ENCODE measurements at places on chromosomes 16 and 17. TPM values are rescaled to one million over a fixed set of nuclear protein-coding genes. Genes with fewer than 3 reads are reported as not detected.

P2RX1 gene
- 0.61 TPM for total RNA-seq

DNA sequence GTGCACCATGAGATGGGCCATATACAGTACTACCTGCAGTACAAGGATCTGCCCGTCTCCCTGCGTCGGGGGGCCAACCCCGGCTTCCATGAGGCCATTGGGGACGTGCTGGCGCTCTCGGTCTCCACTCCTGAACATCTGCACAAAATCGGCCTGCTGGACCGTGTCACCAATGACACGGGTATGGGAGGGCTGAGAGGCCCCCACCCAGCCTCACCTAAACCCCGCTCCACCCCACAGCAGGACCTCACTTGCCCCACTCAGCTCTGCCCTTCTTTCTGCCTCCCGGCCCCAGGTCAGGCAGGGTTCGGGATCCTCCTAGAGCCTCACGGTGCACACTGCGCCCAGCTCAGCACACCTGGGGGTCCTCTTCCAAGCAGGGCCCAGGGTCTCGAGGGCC lies 5.6 kb downstream of the ACE start:
- peaks cover 15% of the 10 kb centered on the region for H3K27me3 ChIP-seq
- H3K4me1 ChIP-seq: peaks cover 9% of the 10 kb centered on the region
- H3K36me3 ChIP-seq: no peaks in the 10 kb centered on the region
- no peak for DNase-seq

GRCh38 chr17:62693616-62694409 lies 66.3 kb downstream of the MRC2 start:
- no peak overlapping the region for H3K4me3 ChIP-seq
- H3K27me3 ChIP-seq: peaks cover 2% of the 10 kb centered on the region
- DNase-seq: no peak

DNA sequence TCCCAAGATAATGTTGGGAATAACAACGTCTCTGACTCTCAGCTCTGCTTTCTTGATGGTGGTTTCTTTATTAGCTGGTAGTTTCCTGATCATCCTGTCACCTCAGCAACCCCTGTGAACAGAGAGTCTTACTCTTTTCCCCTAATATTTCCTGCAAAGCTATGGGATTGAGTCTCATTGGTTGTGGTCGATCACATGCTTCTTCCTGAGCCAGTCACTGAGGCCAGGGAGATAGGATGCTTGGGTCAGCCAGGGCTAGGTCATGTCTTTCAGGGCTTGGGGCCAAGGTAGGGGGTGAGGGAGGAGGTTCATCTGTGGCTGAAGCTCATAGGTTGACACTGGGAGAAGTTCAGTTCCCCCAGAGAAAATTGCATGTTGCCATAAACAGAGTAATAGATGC lies 114.3 kb downstream of the ABCC1 start:
- no peaks in the 10 kb centered on the region for H3K27me3 ChIP-seq
- H3K36me3 ChIP-seq: peaks cover 40% of the 10 kb centered on the region
- no peak for DNase-seq
- H3K4me3 ChIP-seq: no peak overlapping the region

PRAC2 gene
- total RNA-seq: not detected

GRCh38 chr16:15879255-15879811 lies 9.1 kb downstream of the CEP20 start:
- peaks cover 11% of the 10 kb centered on the region for H3K4me1 ChIP-seq
- no peak for DNase-seq
- peak overlapping the region; percentile 7 for H3K27ac ChIP-seq
- H3K27me3 ChIP-seq: no peaks in the 10 kb centered on the region
- peaks cover 36% of the 10 kb centered on the region for H3K36me3 ChIP-seq
- no peak overlapping the region for H3K4me3 ChIP-seq

DNA sequence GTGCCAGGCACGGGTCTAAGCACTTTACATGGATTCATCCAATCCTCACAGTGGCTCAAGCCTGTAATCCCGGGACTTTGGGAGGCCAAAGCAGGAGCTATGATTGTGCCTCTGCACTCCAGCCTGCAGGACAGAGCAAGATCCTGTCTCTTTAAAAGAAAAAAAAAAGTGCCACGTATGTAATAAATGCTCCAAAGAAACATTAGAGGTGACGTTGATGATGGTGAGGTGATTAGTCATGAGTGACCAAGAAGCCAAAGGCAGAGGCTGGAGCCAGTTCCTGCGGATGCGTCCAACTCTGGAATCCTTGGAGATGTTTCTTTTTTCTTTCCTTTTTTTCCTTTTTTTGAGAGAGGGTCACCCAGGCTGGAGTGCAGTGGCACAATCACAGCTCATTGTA lies 59.4 kb upstream of the SIAH1 start:
- H3K4me1 ChIP-seq: no peaks in the 10 kb centered on the region
- H3K27me3 ChIP-seq: peaks cover 13% of the 10 kb centered on the region
- H3K4me3 ChIP-seq: no peak overlapping the region
- DNase-seq: no peak

GRCh38 chr17:42571435-42572225 lies 4.7 kb downstream of the MLX start:
- no peak overlapping the region for H3K27ac ChIP-seq
- H3K4me1 ChIP-seq: peaks cover 60% of the 10 kb centered on the region
- H3K4me3 ChIP-seq: no peak overlapping the region
- no peak for DNase-seq
- no peaks in the 10 kb centered on the region for H3K27me3 ChIP-seq

DNA sequence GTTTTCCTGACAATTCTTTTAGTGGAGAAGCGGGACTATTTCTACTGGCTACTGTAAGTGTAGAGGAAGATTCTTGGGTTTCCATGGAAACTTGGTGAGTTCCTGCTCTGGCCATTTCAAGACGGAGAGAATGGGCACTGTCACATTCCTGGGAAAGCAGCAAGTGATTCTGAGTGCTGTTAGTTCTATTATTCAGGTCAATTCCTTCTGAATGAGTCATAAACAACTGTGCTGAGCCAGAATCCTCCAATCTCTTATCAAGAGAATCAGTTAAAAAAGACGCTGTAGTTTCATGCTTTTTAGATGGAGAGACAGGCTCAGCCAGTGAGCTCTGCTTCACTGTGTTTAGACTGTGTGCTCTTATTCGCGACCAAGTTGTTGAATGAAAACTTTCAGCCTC lies 19.6 kb downstream of the AKAP10 start:
- H3K4me3 ChIP-seq: no peak overlapping the region
- no peak for DNase-seq
- H3K27ac ChIP-seq: no peak overlapping the region
- no peaks in the 10 kb centered on the region for H3K27me3 ChIP-seq
- peaks cover 22% of the 10 kb centered on the region for H3K4me1 ChIP-seq

PIK3R6 gene
- total RNA-seq: 4.9 TPM

DNA sequence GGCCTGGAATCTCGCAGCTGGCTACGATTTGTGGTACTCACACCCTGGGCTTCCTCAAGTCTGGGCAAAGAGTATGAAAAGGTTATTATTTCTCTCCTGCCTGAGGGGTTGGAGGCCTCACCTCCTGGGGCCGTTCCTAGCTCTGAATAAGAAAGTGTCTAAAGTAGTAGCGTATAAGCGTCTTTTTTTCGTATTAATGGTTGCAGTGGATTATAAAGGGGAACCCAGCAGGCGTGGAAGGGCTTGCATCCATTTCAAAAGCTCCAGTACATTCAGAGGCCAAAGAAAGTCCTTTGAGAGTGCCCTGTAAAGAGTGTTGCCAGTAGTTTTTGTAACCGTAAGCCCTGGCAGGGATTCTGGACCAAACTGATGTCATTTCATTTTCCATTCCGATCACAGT lies 72.2 kb upstream of the MPHOSPH6 start:
- no peak for DNase-seq
- H3K4me1 ChIP-seq: no peaks in the 10 kb centered on the region
- H3K27ac ChIP-seq: no peak overlapping the region
- H3K36me3 ChIP-seq: no peaks in the 10 kb centered on the region

DNA sequence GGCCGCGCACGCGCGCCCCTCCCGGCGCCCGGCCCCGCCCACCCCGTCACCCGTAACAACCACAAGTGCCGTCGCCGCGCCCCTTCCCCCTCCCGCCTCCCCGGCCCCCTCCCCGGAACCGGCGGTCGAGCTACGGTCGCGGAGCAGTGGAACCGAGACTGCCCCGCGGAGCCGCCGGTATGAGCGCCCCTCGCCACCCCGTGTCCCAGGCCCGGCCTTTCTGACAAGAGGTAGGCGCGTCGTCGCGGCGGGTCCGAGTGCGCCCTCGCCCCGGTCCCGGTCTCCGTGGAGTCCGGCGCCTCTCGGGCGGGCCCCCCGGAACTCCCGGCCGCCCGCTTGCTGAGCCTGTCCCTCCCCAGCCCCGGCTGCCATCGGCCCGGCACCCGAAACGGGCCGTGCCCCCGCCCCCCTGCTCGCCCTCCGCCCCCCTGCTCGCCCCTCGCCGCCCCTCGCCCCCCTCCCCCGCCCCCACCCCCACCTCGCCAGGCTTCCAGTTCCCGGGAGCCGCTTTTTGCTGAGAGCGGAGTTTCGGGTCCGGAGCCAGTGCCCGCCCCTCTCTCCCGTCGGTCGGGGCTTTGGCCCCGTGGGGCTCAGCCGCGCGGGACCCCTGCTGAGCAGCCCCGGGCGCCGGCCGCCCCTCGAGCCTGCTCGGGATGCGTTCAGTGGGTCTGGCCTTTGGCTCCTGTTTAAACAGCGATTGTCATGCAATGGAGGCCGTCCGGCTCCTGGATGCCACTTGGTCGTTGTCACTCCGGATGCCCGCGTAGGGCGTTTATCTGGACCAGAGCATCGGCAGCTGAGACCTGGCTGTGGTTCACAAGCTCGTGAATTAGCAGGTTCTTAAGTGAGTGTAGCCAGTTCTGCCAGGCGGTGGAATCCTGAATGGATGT lies at the start of gene SEC14L1:
SEC14L1 (plus strand) TSS at position 92 of the 890 bp plus-strand sequence. CDS start 2,628 bp downstream, outside the sequence.
- peaks cover 53% of the 10 kb centered on the region for H3K36me3 ChIP-seq
- peak within 1 kb of the TSS; percentile 90 for H3K27ac ChIP-seq
- peak; percentile 72 for DNase-seq
- peaks cover 69% of the 10 kb centered on the region for H3K4me1 ChIP-seq
- no peaks in the 10 kb centered on the region for H3K27me3 ChIP-seq

ABCC11 gene
- not detected for total RNA-seq

GRCh38 chr17:4610656-4611055 lies 26.3 kb downstream of the SMTNL2 start:
- no peaks in the 10 kb centered on the region for H3K36me3 ChIP-seq
- peaks cover 46% of the 10 kb centered on the region for H3K27me3 ChIP-seq
- no peak overlapping the region for H3K27ac ChIP-seq
- peaks cover 2% of the 10 kb centered on the region for H3K4me1 ChIP-seq
- no peak overlapping the region for H3K4me3 ChIP-seq

- H3K27ac ChIP-seq: no peak overlapping the region
- peak; percentile 56 for DNase-seq
- no peaks in the 10 kb centered on the region for H3K27me3 ChIP-seq
- H3K36me3 ChIP-seq: peaks cover 2% of the 10 kb centered on the region
Observed at GRCh38 chr16:15907863-15908478, 19.6 kb upstream of the CEP20 start.

- H3K4me1 ChIP-seq: peaks cover 14% of the 10 kb centered on the region
- H3K27ac ChIP-seq: no peak overlapping the region
- no peaks in the 10 kb centered on the region for H3K36me3 ChIP-seq
- no peak for DNase-seq
Observed at GRCh38 chr16:1332618-1333148, 762 bp upstream of the BAIAP3 start.

PHLPP2 gene
- total RNA-seq: 8.7 TPM

GRCh38 chr17:65166787-65167186 lies 29.6 kb downstream of the RGS9 start:
- H3K36me3 ChIP-seq: peaks cover 6% of the 10 kb centered on the region
- H3K4me3 ChIP-seq: no peak overlapping the region
- H3K27me3 ChIP-seq: no peaks in the 10 kb centered on the region
- H3K4me1 ChIP-seq: peaks cover 23% of the 10 kb centered on the region

ZNF624 gene
- total RNA-seq: 4.8 TPM

DNA sequence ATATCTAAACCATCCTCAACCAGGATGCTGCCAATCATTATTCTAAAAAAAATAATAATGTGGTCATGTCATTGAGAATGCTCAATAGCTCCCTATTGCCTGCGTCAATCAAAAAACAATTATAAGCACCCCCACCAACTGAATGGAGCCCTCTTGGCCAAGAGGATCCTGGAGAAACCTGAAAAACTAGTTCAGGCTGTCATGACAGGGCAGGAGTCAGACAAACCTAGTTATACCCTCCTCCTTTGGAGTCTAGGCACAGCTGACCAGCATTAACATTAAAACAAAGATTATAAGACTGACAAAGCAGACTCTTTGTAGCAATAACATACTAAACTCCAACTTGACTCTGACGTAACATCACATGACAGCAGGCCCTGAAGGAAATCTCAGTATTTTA lies 119.2 kb upstream of the CCL2 start:
- H3K36me3 ChIP-seq: no peaks in the 10 kb centered on the region
- peaks cover 39% of the 10 kb centered on the region for H3K27me3 ChIP-seq
- no peak overlapping the region for H3K27ac ChIP-seq
- no peak for DNase-seq

- H3K4me3 ChIP-seq: no peak overlapping the region
- DNase-seq: no peak
- H3K4me1 ChIP-seq: peaks cover 14% of the 10 kb centered on the region
- H3K27ac ChIP-seq: no peak overlapping the region
Observed at GRCh38 chr16:75217389-75217851, 1.4 kb upstream of the CTRB1 start.

TRAF7 gene
- 59.5 TPM for total RNA-seq

- no peak for DNase-seq
- H3K27me3 ChIP-seq: no peaks in the 10 kb centered on the region
- H3K36me3 ChIP-seq: no peaks in the 10 kb centered on the region
- H3K4me1 ChIP-seq: no peaks in the 10 kb centered on the region
- H3K27ac ChIP-seq: no peak overlapping the region
- H3K4me3 ChIP-seq: no peak overlapping the region
Observed at GRCh38 chr16:68605746-68606145, 39.4 kb upstream of the CDH3 start.

ORC6 gene
- total RNA-seq: 59.0 TPM

GPR142 gene
- total RNA-seq: not detected

TLCD3B gene
- total RNA-seq: 6.5 TPM

- no peak overlapping the region for H3K4me3 ChIP-seq
- DNase-seq: no peak
- no peak overlapping the region for H3K27ac ChIP-seq
- peaks cover 14% of the 10 kb centered on the region for H3K4me1 ChIP-seq
- no peaks in the 10 kb centered on the region for H3K36me3 ChIP-seq
Observed at GRCh38 chr16:4002121-4002520, 114.1 kb downstream of the ADCY9 start.

GRCh38 chr16:79826732-79827475 lies 226.4 kb upstream of the MAF start:
- H3K4me1 ChIP-seq: no peaks in the 10 kb centered on the region
- no peaks in the 10 kb centered on the region for H3K36me3 ChIP-seq
- no peak overlapping the region for H3K4me3 ChIP-seq

DNA sequence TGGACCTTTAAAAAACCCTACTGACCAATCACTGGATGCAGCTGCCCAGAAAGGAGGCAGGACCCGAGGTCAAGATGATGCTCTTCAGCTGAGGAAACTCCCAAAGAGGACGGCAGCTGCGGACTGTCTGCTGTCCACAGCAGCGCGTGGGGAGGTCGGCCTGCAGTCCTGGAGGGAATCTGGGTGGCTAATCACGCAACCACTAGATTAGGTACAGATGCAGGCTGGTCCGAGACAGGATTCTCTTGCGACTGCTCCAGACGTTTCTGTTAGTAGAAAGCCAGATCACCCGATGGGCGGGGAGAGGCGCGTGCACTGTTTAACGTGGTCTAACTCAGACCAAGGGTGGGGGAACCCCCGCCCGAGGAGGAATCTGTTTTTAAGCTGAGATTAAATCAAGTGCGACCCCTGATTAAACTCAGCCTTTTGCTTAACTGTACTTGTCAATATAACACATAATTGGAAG lies 8.8 kb downstream of the CTRB2 start:
- no peak overlapping the region for H3K4me3 ChIP-seq
- no peaks in the 10 kb centered on the region for H3K36me3 ChIP-seq
- DNase-seq: no peak
- peaks cover 24% of the 10 kb centered on the region for H3K27me3 ChIP-seq
- H3K4me1 ChIP-seq: peaks cover 12% of the 10 kb centered on the region
- no peak overlapping the region for H3K27ac ChIP-seq

- no peak overlapping the region for H3K4me3 ChIP-seq
- no peaks in the 10 kb centered on the region for H3K4me1 ChIP-seq
- no peaks in the 10 kb centered on the region for H3K27me3 ChIP-seq
- H3K36me3 ChIP-seq: no peaks in the 10 kb centered on the region
- DNase-seq: no peak
Observed at GRCh38 chr17:73492821-73493814, 151.1 kb downstream of the SDK2 start.
